Smooth muscle cell of the brain vasculature (primary cell): ENCODE measurements at places on chromosomes 16 and 17.

DNA sequence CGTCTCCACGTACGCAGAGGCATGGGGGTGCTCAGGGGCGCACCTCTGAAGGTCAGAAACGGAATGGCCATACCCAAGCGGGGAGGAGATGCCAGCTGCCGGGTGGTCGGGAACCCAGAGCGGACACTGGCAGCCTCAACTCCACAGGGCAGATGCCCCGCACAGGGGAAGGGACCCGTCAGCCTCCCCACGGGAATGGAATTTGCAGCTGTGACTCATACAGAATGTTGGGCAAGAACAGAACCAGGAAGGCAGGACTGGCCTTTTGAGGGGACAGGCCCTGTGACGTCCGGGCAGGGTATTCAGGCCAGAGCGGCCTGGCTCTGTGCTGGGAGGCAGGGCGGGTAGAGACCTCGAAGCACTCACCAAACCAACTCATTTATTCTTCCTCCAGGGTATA is 7.5 kb downstream of the TK1 start:
- DNase-seq = no peak

- no peak for DNase-seq
These were observed 323.7 kb upstream of the CDH11 start for GRCh38 chr16:65445313-65446260.

- DNase-seq = no peak
These were observed 24.3 kb downstream of the PELP1 start for GRCh38 chr17:4679658-4680057.

DNA sequence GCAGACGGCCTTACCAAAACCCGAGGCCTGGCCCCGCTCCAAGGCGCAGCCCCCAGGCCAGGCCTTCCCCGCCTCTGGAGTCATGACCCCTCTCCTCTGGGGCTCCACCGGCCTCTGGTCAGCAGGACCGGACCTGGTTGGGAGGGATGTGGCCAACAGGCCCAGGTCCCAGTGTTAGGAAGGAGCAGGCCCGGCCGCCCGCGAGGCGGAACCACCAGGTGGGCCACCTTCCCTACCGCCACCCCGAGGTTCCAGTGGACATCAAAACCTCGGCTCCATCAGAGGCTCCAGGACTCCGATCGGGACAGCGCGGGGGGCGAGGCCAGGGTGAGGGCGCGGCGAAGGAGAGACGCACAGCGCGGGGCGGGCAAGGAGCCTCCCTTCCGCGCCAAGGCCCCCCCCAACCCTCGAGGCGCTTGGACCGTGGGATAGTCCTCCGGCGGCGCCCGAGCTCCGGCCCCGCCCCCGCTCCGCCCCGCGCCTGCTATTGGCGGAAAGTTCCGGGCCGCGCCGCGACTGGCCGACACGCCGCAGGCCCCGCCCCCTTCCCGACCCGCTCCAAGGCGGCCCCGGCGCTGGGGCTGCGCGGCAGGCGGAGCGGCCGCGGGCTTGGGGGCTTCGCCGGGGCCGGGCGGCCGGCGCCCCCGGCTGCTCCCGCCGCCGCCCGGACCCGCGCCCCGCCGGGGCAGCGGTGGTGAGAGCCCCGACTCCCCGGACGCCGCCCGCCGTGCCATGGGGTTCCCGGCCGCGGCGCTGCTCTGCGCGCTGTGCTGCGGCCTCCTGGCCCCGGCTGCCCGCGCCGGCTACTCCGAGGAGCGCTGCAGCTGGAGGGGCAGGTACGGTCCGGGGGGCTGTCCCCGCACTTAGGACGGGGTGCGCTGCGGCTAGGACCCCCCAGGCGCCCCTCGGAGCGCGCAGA is at the start of gene METRN:
Gene METRN (plus strand): TSS at position 561 of the 919 bp plus-strand sequence. CDS start 172 bp downstream, at position 733.
- DNase-seq = no peak

GRCh38 chr17:74037320-74037719 is 166.2 kb upstream of the RPL38 start:
- DNase-seq = no peak

GRCh38 chr17:77465358-77466041 is 324.7 kb downstream of the SEC14L1 start:
- DNase-seq = no peak

- DNase-seq = no peak
These were observed 520.8 kb upstream of the ZFHX3 start for GRCh38 chr16:73568769-73569168.

- DNase-seq = no peak
These were observed 19.9 kb upstream of the RSL1D1 start for GRCh38 chr16:11871193-11871592.

- no peak for DNase-seq
These were observed 1.8 kb upstream of the BCL6B start for GRCh38 chr17:7020894-7021664.

- DNase-seq = no peak
These were observed 7.9 kb upstream of the MT2A start for GRCh38 chr16:56600398-56600999.

DNA sequence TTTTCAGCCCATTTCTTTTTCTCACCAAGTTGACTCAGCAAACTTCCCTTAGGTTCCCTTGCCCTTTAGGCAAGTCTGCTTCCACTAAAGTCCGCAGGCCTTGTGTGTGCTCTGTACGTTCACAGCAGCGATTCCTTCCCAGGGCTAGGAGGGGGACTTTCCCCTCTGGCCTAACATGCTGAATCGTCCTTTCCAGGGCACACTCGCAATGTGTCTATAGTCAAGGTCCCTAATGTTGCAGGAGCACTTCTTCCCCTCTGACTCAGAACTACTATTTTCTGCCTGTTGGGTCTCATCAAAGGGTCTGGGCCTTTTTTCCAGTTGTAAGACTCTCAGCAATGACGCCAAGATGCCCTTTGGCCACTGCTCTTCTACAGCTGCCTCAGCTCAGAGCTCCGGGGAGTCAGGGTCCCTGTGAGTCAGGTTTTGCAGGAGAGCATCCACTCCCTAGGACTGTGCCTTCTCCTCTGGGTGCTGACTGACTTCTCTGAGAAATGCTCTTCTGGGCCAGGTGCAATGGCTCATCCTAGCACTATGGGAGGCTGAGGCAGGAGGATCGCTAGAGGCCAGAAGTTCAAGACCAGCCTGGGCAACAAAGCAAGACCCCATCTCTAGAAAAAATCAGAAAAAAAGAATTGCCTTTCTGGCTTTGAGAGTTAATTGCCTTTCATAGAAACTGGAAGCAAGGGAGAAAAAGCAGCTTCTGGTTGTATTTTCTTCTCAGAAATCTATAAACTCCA is 64.4 kb upstream of the TBX2 start:
- no peak for DNase-seq

- DNase-seq = no peak
These were observed 28.2 kb downstream of the PRKCA start for GRCh38 chr17:66330646-66331037.

DNA sequence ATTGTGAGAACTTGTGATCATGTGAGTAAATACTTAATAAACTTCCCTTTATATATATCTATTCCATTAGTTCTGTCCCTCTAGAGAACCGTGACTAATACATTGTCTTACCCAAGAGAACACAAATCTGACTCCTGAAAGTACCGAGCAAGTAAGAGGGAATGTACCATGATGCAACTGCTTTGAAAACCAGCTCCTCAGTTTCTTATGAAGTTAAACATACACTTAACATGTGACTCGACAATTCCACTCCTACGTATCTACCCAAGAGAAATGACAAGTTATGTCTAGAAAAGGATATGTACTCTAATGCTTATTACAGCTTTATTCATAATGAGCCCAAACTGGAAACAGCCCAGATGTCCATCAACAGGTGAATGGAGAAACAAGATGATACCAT is 8.8 kb upstream of the GJD3 start:
- no peak for DNase-seq

- no peak for DNase-seq
These were observed 10.0 kb downstream of the LITAFD start for GRCh38 chr16:8892101-8892575.

DNA sequence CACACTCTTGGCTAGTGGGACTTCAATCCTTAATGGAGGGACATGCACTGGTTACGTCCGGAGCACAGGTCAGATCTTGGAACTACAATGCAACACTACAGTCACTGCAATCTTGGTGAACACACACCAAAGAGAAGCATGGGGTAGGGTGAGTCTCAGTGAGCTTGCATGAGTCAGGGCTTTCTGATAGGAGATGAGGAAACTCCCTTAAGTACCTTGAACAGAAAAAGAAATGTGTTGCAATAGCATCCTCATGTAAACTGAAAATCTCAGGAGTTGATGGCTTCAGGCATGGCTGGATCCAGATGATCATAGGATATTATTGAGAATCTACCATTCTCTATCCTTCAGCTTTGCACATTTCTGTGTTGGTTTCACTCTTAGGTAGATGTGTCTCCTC is 54.1 kb downstream of the CES1 start:
- no peak for DNase-seq

- no peak for DNase-seq
These were observed 26.3 kb downstream of the AMFR start for GRCh38 chr16:56399047-56399446.

DNA sequence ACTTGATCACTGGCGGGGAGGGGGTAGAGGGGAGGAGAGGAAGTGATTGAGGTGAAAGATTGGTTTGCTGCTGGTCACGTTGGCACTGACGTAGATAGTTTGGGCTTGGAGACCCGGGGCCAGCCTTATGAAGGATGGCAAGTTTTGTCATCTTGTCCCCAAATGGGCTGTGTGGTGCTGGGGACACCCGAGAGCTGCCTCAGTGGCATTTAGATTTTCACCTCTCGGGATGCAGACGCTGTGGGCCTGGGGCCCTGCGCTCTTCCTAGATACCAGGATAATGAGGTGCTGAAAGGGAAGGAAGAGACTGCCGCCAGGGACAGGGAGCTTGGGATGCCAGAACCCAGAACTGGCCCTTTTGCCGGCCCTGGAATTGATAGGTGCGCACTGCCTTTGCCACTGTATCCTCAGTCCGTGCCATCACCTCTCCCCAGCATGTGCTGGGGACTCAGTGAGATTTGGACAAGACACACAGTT is 1.4 kb upstream of the SOCS3 start:
- no peak for DNase-seq

GRCh38 chr17:79340333-79341221 is 266.0 kb downstream of the ENGASE start:
- no peak for DNase-seq

DNA sequence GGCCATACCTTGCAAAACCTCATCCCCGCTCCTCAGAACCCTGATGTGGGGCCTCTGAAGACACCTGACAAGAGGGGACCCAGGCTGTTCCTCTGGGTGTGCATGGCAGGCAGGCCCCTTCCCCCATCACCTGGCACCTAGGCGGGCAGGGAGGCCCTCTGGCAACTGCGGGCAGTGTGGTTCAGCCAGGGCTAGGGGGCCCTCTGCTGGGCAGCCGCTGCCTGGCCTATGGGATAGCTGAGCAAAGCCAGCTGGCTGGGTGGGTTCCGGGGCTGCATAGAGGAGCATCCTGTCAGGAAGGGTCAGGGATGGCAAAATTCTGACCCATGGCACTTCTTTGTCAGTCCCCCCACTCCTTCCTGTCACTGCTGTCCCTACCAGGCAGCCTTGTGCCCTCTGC is 228.7 kb upstream of the ASIC2 start:
- DNase-seq = no peak

- DNase-seq = no peak
These were observed 5.9 kb downstream of the HAS3 start for GRCh38 chr16:69111216-69111875.

- no peak for DNase-seq
These were observed 115.7 kb downstream of the MRTFB start for GRCh38 chr16:14186795-14187221.

GRCh38 chr17:78000341-78000740 is 41.8 kb downstream of the TNRC6C start:
- DNase-seq = no peak

DNA sequence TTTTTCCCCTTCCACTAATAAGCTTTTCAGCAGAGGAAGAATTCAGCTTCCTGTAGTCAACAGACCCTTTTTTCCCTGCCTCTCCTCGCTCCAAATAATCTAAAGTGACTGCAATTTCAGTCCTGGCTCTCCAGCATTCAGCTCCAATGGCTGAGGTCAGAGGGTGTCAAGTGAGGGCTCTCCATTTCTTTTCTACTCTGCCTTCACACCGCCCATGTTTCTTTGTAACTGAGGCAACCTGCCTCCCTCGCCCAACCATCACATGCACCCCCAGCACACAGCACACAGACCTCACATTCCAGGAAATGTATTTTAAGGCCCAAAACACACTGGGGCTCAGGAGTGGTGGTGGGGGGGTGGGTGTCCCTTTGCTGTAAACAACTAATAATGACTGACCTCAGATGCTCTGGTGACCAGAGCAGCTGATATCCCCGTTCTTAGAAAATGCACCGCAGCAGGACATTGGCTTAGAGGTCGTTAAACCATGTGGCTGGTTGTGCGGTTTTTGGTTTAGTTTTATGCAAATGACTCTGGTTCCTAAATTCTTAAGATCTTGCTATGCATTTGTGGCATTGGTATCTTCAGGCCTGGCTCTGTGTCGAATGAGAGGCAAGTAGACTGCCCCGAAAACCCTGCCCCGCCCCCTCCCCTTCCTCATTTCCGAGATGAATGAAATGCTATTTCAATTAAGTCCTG is 203.6 kb downstream of the ZFHX3 start:
- DNase-seq = no peak

DNA sequence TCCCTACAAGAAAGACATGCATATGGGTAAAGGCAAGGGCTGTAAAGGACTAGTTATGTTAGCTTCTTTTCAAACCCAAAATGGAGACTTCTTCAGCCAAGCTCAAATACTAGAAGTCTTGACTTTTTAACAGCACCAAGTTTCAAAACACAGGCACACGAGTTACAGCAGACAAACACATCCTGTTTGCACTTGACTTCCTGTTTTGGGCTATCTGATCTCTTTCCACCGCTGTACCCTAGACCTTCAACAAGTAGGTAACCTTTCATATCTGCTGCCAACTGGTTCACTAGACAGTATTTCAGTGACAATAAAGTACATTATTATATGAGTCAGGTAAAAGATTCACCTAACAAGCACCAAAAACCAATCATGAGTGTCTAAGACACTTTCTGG is 12.3 kb downstream of the RFFL start:
- DNase-seq = no peak

DNA sequence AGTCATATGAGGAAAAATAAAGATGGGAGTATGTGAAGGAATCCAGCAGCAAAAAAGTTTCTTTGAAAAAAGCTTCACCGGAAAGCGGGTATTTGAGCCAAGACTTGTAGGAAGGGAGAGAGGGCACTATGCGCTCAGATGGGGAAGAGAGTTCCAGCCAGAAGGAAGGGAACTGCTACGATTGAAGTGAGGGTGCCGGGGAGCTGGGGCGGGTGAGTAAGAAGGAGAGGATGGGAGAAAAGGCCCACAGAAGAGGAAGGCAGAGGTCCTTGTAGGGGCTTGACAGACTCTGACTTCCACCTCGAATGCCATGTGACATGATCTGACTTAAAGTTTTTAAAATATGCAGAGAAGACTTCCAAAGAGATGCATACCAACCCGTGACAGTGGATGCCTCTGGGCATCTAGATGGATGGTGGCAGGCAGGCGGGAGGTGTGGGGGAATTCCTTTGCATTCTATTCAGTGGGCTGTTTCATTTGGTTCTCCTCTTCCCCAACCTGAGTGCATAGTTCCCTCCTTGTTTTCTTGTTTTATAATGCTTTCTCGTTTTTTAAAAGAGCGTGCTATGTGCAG is 44.9 kb downstream of the CDRT4 start:
- no peak for DNase-seq

- DNase-seq = no peak
These were observed 15.5 kb upstream of the JPT2 start for GRCh38 chr16:1662543-1662942.

- no peak for DNase-seq
These were observed 24.8 kb upstream of the NSRP1 start for GRCh38 chr17:30091771-30092170.

GRCh38 chr16:71532366-71532765 is 6.1 kb downstream of the CHST4 start:
- DNase-seq = no peak
